Activated T-helper 2 cell treated with anti-CD3 and anti-CD28 coated beads, Interferon-gamma antibody, Interleukin-2, Interleukin-4, amounts not matched to agents 10 μg/mL and 5 μg/mL and 100 μg/mL, durations not matched to agents 14 hours and 24 hours and 36 hours (primary cell): ENCODE measurements at places on chromosomes 6 and 20. TPM values are rescaled to one million over a fixed set of nuclear protein-coding genes. Genes with fewer than 3 reads are reported as not detected.

DNA sequence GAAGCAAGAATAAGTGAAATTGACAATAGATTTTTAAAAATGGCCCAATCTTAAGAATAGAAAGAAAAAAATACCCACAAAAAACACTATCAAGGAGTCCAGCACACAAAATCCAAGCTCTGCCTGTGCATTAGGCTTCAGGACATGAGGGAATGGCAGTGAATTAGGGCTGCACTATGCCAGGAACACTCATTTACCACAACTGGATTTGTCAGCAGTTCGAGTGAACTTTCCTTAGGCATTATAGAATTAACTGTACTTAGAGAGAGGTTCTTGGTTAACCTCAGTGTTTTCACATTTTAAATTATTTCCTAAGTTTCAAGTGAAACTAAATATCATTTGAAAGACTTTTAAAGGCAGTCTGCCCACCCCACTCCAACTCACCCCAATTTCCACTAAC lies 34.8 kb downstream of the SLC22A3 start:
- peaks cover 18% of the 10 kb centered on the region for H3K27me3 ChIP-seq
- H3K4me1 ChIP-seq = no peaks in the 10 kb centered on the region
- no peak overlapping the region for H3K27ac ChIP-seq

GRCh38 chr6:87832025-87832825 lies 130.2 kb upstream of the AKIRIN2 start:
- no peaks in the 10 kb centered on the region for H3K36me3 ChIP-seq
- no peak for DNase-seq
- H3K27ac ChIP-seq = no peak overlapping the region
- H3K27me3 ChIP-seq = peaks cover 7% of the 10 kb centered on the region
- H3K4me3 ChIP-seq = peak overlapping the region; percentile 59

DNA sequence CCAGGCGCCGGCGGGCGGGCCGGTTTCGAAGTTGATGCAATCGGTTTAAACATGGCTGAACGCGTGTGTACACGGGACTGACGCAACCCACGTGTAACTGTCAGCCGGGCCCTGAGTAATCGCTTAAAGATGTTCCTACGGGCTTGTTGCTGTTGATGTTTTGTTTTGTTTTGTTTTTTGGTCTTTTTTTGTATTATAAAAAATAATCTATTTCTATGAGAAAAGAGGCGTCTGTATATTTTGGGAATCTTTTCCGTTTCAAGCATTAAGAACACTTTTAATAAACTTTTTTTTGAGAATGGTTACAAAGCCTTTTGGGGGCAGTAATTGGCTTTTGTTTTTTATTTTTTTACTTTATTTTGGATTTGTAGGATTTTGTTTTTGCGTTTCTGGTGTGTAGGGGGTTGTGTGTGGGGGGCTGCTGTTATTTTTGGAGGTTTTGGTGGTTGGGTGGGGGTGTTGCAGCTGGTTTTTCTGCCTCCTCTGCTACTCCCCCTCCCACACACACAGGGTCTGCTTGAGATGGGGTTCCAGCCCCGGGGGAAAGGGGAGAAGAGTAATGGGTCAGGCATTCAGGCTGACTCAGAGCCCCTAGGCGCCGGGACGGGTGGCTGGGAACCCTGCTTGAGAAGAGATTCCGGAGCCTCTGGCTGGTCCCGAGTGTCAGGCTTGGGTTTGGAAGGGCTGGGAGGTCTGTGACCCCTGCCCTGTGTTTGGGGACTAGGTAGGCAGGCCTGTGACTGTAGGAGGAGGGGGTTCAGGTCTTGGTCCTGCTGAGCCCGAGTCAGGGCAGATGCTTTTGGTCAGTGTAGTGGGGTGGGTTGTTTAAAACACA lies 2.0 kb downstream of the CEBPB start:
- H3K27me3 ChIP-seq = no peaks in the 10 kb centered on the region
- peak overlapping the region; percentile 93 for H3K4me3 ChIP-seq
- H3K27ac ChIP-seq = peak overlapping the region; percentile 96
- peaks cover 28% of the 10 kb centered on the region for H3K4me1 ChIP-seq
- DNase-seq = peak; percentile 77
- H3K36me3 ChIP-seq = peaks cover 29% of the 10 kb centered on the region

DNA sequence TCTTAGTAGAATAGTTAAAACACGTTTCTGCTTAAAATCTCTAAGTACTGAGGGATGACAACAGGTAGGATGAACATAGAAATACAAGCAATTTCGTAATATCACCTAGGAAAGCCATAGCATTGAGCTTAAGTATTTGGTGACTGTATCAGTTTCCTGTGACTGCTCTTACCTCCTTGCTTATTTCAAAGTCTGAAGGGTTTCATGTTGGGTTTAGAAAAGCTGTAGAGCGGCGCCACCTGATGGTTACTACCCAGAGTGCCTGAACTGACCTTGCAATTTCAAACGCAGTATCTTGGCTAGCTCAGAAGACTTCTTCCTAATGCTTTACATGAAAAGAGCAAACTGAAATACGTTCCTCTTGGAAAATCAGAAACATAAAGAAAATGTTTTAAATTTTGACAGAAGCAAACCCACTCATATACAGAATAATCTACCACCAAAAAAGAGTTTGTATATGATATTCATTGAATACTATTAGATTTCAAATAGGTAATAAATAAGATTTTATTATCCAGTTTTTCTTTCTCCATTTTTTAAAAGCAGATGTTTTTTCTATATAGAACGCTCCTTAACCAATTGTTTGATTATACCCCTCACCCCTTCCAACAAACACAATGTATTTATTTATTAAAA lies 82.3 kb upstream of the RIPOR2 start:
- no peaks in the 10 kb centered on the region for H3K27me3 ChIP-seq
- peaks cover 33% of the 10 kb centered on the region for H3K4me1 ChIP-seq
- H3K4me3 ChIP-seq = no peak overlapping the region
- DNase-seq = peak; percentile 71
- peak overlapping the region; percentile 68 for H3K27ac ChIP-seq
- no peaks in the 10 kb centered on the region for H3K36me3 ChIP-seq

PDYN gene
- not detected in 2 replicates for total RNA-seq

POM121L2 gene
- not detected in 2 replicates for total RNA-seq

AVP gene
- total RNA-seq = not detected in 2 replicates
